ENCODE measurements at places on chromosomes 12 and 14. TPM values are rescaled to one million over a fixed set of nuclear protein-coding genes. Genes with fewer than 3 reads are reported as not detected.

DNA sequence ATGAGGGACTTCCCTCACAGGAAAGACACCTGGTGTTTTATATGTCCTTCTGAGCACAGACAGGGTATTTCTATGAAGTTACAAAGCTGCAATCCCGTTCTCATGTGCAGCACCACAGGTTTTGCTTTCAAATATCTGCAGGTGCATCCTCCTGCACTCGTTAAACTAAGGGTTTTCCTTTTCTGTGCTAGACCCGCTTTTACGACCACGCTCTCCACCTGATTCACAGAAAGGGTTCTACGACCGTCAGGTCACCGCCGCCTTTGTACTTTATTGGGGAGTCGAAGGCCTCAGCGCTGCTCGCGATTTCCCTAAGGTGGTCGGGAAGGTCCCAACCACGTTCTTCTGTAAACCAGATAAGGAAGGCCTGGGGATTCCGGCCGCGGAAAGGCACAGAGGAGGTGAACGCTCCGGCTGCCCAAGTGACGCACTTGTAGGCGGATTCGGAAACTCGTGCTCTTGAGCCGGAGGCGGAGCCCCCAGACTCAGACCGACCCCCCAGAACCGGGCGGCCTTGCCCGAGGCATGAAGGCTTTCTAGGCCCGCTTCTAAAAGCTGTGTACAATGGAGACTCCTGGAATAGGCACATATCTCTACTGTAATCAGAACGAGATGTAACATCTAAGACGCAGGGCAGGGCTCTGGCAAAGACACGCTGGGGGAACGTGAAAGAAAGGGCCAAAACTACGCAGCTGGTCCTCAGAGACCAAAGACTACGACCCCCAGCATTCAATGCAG lies 995 bp upstream of the HSP90B1 start:
- H3K4me1 ChIP-seq, result peaks cover 40% of the 10 kb centered on the region
- peaks cover 11% of the 10 kb centered on the region for H3K36me3 ChIP-seq
- H3K4me3 ChIP-seq, result peak overlapping the region; percentile 95
- H3K27me3 ChIP-seq, result no peaks in the 10 kb centered on the region

- no peaks in the 10 kb centered on the region for H3K36me3 ChIP-seq
- H3K27ac ChIP-seq, result no peak overlapping the region
- no peak overlapping the region for H3K4me3 ChIP-seq
- H3K27me3 ChIP-seq, result no peaks in the 10 kb centered on the region
- no peaks in the 10 kb centered on the region for H3K4me1 ChIP-seq
These were observed 1126.1 kb downstream of the TMEM121 start for GRCh38 chr14:106652494-106652893.

DNA sequence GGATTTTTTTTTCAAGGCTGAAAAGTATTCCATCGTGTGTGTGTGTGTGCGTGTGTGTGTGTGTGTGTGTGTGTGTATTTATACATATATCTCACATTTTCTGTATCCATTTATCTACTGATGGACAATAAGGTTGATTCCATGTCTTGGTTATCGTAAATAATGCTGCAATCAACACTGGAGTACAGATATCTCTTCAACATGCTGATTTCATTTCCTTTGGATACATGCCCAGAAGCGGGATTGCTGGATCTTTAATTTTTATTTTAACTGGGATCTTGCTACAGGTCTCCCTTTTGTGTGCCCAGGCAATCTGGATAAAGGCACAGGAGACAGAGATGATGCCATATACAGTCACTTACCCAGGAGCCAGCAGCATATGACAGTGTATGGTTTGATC lies 338.1 kb downstream of the SOX5 start:
- DNase-seq, result no peak
- no peak overlapping the region for H3K4me3 ChIP-seq
- H3K4me1 ChIP-seq, result no peaks in the 10 kb centered on the region
- no peaks in the 10 kb centered on the region for H3K27me3 ChIP-seq

DNA sequence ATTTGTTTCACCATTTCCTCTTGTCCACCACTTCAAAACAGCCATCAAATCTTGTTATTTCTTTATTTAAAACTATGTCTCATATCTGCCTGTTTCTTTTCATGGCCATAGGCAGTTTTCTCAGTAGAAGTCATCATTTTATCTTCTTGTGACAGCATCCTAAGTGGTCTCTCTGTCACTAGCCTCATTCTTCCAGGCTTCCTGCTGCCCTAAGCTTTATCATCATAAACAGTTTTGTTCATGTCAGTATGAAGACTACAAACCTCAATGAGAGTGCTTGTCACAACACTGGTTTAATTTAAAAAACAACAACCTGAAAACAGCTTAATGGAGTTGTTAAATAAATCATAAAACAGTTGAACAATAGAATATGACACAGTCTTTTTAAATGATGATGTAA lies 387.8 kb upstream of the RPL10L start:
- no peak overlapping the region for H3K4me3 ChIP-seq
- DNase-seq, result no peak
- H3K4me1 ChIP-seq, result no peaks in the 10 kb centered on the region
- H3K27ac ChIP-seq, result no peak overlapping the region
- no peaks in the 10 kb centered on the region for H3K27me3 ChIP-seq

- H3K27ac ChIP-seq, result no peak overlapping the region
- H3K27me3 ChIP-seq, result no peaks in the 10 kb centered on the region
- H3K36me3 ChIP-seq, result no peaks in the 10 kb centered on the region
- H3K4me3 ChIP-seq, result no peak overlapping the region
- no peaks in the 10 kb centered on the region for H3K4me1 ChIP-seq
These were observed 16.2 kb downstream of the LPCAT3 start for GRCh38 chr12:7001921-7002591.

- H3K4me3 ChIP-seq, result peak overlapping the region; percentile 21
- DNase-seq, result no peak
- H3K4me1 ChIP-seq, result peaks cover 66% of the 10 kb centered on the region
- H3K27ac ChIP-seq, result no peak overlapping the region
- H3K36me3 ChIP-seq, result no peaks in the 10 kb centered on the region
These were observed 1.6 kb downstream of the RFX4 start for GRCh38 chr12:106584104-106585064.

DNA sequence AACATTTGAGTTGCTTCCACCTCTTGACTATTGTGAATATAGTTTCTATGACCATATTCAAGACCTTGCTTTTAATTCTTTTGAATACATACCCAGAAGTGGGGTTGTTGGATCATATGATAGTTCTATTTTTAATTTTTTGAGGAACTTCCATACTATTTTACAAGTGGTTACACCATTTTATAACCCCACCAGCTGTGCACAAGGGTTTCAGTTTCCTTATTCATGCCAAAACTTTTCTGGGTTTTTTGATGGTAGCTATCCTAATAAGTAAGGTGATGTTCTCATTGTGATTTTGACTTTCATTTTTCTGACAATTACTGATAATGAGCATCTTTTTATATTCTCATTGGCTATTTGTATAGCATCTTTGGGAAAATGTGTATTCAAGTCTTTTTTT lies 109.4 kb upstream of the GARIN2 start:
- no peak for DNase-seq
- H3K4me3 ChIP-seq, result no peak overlapping the region
- no peaks in the 10 kb centered on the region for H3K27me3 ChIP-seq
- H3K4me1 ChIP-seq, result no peaks in the 10 kb centered on the region

DNA sequence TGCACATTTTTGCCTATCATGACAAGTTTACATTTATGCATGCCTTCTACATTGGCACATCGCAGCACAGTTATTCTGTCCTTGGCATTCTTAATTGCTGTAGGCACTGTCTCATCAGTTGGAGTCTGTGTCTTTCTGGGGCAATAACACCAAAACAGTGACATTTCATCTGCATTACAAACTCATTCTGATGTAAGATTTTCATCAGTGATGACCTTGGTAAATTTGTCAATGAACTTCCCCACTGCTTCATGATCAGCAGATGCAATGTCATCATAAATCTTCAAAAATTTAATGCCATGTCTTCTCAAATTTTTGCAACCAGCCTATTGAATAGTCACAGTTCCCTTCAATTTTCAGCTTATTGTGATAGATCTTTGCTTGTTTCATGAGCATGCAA lies 85.5 kb downstream of the CAPZA3 start:
- no peaks in the 10 kb centered on the region for H3K4me1 ChIP-seq
- no peak overlapping the region for H3K4me3 ChIP-seq
- H3K36me3 ChIP-seq, result no peaks in the 10 kb centered on the region
- no peak overlapping the region for H3K27ac ChIP-seq
- no peak for DNase-seq

GRCh38 chr14:69994002-69994401 lies 114.8 kb downstream of the SMOC1 start:
- no peak overlapping the region for H3K27ac ChIP-seq
- DNase-seq, result no peak
- H3K4me3 ChIP-seq, result no peak overlapping the region

DNA sequence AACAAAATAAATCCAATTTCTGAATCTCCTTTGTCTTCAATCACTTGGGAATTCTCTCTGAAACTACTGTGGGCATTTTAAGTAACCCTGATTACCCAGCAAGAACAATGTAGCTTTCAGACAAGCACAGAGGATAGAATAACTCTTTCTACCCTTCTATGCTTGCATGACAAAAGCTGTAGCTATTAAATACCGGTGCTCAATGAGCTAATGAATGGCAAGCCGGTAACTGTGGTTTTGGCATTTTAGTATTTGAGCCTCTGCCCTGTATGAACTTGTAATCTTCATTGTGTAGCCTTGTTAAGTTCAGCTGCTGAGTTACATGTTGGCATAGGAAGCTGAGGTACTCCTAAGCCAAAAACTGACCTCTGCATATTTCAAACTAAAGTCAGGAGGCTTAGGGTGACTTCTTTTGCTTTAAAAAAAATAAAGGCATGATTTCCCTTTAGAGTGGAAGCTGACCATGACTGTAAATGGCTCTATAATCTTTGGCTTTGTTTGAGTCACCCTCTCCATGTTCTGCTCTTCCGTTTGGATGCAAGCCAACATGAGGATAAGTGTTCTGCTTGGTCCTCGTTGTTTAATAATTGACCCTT lies 171.0 kb upstream of the HIF1A start:
- DNase-seq, result no peak
- no peaks in the 10 kb centered on the region for H3K27me3 ChIP-seq
- H3K36me3 ChIP-seq, result no peaks in the 10 kb centered on the region
- peaks cover 55% of the 10 kb centered on the region for H3K4me1 ChIP-seq
- no peak overlapping the region for H3K4me3 ChIP-seq

GRCh38 chr12:91380631-91381030 lies 198.0 kb upstream of the DCN start:
- H3K36me3 ChIP-seq, result no peaks in the 10 kb centered on the region
- no peaks in the 10 kb centered on the region for H3K27me3 ChIP-seq

DNA sequence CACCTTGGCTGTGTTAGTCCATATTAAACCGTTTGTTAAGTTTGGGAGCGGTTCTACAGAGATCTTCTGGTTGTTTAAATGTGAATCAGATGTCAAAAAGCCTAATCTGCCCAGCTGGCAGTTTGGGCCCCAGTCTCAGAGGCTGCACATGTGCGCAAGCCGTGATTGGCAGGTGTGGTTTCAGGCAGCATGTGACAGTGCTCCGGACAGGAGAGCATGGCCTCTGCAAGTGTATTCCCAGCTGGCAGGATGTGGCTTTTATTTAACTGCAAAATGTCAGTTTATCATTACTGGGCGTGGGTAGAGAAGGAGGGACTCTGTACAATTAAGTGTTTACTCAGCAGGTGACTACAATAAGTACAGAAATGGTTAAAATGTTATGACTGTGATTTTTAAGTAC lies 77.5 kb downstream of the PELI2 start:
- no peak for DNase-seq
- no peak overlapping the region for H3K4me3 ChIP-seq
- H3K27me3 ChIP-seq, result no peaks in the 10 kb centered on the region

DNA sequence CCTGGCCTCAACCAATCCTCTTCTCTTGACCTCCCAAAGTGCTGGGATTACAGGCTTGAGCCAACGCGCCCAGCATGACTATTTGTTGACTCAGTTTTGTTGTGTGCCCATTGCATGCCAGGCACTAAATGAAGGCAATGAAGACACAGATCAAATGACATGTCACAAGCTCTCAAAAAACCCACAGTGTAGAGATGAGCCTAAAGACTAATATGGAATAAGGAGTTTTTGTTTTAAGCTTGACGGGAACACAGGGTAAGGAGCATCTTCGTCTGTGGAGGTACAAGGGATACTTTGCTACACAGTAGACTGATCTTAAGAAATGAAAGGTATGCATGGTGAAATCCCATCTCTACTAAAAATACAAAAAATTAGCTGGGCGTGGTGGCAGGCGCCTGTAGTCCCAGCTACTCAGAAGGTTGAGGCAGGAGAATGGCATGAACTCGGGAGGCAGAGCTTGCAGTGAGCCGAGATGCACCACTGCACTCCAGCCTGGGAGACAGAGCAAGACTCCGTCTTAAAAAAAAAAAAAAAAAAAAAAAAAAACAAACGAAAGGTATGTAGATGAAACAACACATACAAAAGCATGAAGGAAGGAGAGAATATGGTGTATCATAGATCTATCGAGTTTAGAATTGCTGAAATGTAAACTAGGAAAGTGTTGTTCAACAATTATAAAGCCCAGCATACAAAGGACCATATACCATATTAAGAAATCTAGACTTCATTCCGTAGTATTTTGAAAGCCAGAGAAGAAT lies 122.1 kb upstream of the PTPRB start:
- H3K4me3 ChIP-seq, result no peak overlapping the region
- no peaks in the 10 kb centered on the region for H3K4me1 ChIP-seq
- H3K36me3 ChIP-seq, result no peaks in the 10 kb centered on the region
- H3K27ac ChIP-seq, result no peak overlapping the region
- no peak for DNase-seq
- no peaks in the 10 kb centered on the region for H3K27me3 ChIP-seq

DNA sequence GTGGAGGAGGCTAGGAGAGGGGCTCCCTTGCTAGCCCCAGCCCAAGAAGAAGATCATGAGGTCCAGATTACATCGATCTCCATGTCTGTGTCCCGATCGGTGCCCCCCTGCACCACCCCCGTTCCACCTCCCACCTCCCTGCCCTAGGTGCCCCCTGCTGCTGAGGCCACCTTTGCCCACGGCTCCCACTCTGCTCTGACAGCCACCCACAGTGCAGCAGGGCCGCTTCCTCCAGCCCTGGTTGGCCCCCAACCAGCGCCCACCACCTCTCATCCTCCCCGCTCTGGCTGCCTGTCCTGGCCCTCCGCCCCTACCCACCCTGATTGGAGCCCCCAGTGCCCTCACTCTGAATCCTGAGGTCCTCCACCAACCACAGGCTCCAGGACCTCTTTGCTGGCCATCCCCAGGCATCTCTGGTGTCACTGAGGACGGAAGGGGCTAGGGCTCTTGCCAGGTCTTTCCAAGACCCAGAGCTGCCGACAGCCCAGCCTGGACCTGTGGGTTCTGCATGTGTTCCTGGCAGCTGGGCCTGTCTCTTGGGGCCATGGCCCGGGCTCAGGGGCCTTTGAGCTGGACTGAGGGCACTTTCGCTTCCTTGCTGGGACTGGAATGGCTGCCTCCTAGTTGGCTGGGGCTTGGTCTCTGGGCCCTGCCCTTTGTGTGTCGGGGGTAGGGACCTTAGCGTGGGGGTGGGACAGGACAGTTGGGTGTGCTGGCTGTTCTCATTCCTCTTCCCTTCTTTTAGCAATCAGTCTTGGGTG lies 7.2 kb upstream of the PLXNC1 start:
- H3K27me3 ChIP-seq, result no peaks in the 10 kb centered on the region
- H3K4me3 ChIP-seq, result no peak overlapping the region
- H3K4me1 ChIP-seq, result no peaks in the 10 kb centered on the region
- no peak overlapping the region for H3K27ac ChIP-seq

The TAS2R20 gene
- 4.7 TPM for total RNA-seq

The MGP gene
- 1,065 TPM for total RNA-seq

The MIP gene
- total RNA-seq, result not detected

The CYP27B1 gene
- 1.7 TPM for total RNA-seq

The CIDEB gene
- total RNA-seq, result 16.0 TPM

Measured in vagina (tissue), 2 donors.